ENCODE measurements at places on chromosomes 4 and X.

DNA sequence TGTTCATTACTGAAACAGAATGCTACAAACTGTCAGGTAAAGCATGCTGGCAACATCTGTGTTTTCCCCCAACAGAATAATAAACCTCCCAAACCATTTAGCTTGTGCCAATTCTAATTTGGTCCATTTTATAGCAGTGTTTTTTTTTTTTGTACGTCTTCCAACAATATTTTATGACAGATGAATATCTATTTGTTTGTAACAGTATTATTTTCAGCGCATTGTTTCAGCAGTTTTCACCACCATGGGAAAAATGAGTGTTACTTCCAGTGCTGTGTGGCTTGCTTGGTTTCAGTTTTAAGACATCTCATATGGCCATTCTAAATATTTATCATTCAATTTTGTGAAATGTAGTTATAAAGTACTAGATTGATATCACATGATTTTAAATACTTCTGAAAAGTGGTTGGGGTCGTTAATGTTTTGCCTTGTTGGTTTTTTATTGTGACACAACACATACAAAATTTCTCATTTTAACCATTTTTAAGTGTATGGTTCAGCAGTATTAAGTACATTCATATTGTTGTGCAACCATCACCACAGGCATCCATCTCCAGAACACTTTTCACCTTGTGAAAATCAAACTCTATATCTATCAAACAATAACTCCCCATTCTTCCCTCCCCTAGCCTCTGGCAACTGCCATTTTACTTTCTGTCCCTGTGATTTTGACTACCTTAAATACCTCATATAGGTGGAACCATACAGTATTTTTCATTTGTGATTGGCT lies 25.6 kb upstream of the TBC1D19 start:
- no peak for DNase-seq

DNA sequence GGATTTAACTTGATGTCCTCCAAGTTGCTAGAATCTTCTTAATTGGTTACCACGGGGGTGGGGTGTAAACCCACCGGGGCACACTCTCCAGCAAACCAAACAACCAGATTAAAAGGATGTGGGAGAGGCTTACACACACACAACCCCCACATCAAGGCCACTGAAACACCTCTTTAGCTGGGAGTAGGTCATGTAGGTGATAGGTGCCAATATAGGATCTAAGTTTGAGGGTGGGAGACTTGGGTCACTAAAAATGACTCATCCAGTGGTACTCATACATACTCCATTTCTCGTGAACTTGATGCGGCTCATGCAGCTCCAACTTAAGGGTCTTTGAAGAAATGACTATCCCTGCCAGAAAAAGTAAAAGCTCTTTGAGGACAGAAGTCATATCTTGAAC lies 20.5 kb upstream of the CD40LG start:
- peak; percentile 47 for DNase-seq

DNA sequence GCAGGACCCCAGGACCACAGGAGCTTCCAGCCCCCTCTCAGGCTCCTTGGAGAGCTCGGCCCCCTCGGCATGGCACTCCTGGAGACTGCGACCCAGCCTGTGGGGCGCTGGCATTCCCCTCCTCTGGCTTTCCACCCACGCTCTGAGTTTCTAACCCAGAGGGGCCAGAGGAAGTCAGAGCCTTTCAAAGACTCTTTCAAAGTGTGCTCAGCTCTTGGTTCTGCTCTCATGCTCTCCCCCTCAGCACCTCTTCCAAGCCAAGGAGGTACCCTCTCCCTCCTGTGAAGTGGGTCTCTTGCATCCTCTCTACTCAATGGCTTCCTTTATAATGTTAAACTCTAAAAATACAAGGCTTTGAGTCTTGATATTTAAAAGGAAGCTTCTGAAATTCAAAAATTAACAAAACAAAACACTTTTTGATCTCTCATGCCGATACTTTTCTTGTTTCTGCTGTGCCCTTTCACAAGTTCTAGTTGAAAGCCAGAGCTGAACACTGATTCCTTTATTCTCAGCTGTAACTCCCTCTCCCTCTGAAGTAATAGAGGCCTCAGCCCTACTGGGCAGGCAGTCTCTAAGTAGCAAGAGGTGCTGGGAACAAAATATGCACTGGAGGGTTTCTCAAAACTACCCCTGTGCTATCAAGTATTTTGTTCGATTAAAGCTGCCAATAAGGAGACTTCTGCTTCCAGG lies 82.8 kb downstream of the NAT8L start:
- DNase-seq, result no peak

DNA sequence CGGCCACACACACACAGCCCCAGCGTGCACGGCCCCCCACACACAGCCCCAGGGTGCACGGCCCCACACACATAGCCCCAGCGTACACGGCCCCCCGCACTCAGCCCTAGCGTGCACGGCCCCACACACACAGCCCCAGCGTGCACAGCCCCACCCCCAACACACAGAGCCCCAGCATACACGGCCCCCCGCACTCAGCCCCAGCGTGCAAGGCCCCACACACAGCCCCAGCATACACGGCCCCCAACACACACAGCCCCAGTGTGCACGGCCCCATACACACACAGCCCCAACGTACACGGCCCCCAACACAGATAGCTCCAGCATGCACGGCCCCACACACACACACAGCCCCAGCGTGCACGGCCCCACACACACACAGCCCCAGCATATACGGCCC lies 17.6 kb downstream of the GAK start:
- DNase-seq, result no peak

GRCh38 chr4:158015241-158015640 lies 157.6 kb downstream of the GASK1B start:
- DNase-seq, result no peak

GRCh38 chr4:16140879-16141249 lies 57.0 kb upstream of the PROM1 start:
- no peak for DNase-seq

DNA sequence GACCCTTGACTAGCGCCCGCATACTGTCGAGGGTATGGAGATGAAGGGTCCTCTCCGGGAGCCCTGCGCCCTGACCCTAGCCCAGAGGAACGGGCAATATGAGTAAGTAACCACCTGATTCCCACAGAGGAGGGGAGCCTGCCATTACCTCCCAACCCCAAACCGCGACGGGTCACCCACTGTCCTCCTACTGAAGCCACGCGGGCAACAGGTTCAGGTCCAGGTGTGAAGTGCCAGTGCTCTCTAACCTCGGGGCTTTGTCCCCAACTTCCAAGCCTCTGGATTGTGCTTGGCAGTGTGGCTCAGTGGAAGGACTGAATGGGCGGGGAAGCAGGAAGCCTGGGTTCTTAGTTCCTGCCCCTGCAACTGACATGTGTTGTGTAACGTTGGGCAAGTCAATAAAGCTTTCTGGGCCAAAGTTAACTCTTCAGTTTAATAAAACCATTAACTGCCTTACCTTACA lies 694 bp downstream of the OCRL start:
- no peak for DNase-seq

- DNase-seq, result peak; percentile 80
These were observed 50.8 kb downstream of the PRPS1 start for GRCh38 chrX:107678957-107679740.

GRCh38 chr4:57043347-57044251 lies 64.9 kb downstream of the POLR2B start:
- DNase-seq, result no peak

DNA sequence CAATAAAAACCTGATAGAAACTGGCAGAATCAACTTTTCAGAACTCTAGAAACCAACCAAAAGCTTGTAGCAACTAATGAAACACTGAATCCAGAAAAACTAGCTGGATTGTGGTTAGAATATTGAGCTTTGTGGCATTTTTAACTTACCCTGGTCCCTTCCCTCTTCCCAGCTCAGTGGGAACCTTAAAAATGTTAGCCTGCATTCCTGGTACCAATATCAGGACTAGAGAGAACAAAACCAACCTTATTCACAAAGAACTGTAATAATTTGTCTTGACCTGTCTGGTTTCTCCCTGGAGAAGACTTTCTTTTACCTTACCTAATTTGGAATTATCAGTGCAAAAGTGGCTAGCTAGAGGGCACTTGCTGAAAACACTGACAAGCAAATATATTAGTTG lies 21.2 kb downstream of the SH3D19 start:
- no peak for DNase-seq

DNA sequence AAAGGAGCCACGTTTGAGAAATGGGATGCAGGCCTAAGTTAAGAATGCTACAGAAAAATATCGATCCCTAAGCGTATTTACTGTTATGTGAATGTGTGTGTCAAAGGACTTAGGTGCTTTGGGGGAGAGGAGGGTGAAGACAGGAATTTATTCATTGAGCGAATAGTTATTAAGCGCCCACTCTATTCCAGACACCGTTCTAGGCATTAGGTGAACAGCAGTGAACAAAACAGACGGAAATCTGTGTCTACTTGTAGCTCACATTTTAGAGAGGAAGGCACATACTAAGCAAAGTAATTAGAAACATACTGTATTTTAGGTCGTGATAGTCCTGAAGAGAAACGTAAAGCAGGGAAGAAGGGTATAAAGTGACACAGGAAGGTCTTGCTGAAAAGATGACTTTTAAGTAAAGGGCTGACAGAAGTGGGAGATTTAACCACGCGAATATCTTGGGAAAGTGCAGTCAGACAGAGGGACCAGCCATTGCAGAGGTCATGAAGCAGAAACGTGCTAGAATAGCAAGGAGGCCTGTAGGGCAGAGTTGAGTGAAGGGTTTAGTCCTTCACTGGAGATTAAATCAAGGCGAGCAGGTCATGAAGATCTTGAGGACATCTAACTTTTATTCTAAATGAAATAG lies 541 bp downstream of the AIMP1 start:
- no peak for DNase-seq

- no peak for DNase-seq
These were observed 84.5 kb downstream of the CD99L2 start for GRCh38 chrX:150813922-150814321.

DNA sequence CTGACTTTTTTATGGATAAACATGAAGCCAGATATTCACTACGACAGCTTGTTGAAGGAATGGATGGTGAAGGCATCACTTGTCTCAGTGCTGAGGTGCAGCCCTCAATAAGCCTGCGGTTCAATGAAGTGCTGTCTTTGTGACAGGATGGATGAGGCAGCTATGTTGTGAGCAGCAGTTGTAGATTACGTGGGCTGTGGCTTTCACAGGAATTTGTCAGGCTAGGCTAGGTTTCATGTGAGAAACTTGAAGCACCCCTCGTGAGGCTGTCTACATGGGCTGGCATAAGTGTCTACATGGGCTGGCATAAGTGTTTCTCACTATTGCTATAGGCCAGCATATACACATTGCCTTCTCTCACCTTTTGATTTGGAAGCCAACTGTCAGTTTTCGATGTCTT lies 1050.0 kb downstream of the ADGRL3 start:
- DNase-seq, result no peak

DNA sequence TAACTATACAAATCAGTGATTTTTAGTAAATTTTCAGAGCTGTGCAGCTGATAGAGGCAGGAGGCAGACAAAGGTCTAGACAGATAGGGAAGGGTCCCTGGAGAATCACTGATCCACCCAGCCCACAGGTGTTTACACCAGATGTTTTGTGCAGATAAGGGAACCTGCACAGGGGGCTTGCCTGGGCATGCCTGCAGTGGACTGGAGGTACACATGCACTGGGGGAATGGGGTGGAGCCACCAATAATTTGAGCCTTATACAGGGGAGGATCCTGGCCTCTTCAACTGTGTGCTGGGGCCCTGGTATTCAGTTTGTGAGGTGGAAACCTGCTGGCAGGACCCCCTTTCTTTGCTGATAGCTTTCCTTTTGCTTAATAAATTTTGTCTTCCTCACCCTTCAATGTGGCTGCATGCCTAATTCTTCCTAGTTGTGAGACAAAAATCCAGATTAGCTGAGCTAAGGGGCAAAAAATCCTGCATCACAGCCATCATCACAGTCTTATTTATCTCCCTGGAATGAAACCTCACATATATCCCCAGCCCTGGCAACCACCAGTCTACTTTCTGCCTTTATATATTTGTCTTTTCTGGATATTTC lies 102.8 kb downstream of the KDM6A start:
- DNase-seq, result no peak

DNA sequence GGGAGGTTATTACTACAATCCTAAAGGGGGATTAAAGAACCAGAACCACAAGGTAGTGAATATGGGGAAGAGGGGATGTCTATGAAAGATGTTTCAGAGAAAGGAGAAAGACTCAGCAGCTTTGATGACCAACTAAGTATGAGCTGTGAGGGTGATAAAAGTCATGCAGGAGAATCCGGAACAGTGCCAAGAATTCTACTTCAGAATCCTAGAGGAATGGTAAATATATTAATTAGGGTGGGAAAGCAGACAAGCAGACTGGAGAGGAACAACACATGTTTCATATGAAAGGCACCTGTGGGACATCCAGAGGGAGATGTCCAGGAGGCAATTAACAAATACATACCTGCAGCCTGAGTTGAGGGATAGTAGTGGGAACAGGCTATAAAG lies 642.2 kb upstream of the DIPK2B start:
- DNase-seq, result no peak

- no peak for DNase-seq
These were observed 61.2 kb upstream of the HOPX start for GRCh38 chr4:56742080-56742871.

GRCh38 chr4:188268131-188268908 lies 129.1 kb downstream of the TRIML1 start:
- DNase-seq, result no peak

GRCh38 chr4:55553441-55554201 lies 6.9 kb upstream of the CLOCK start:
- DNase-seq, result peak; percentile 11

Data from activated CD4-positive, alpha-beta T cell treated with anti-CD3 and anti-CD28 coated beads, Interleukin-2, amount 10 ng/mL, durations not matched to agents 7 days and 5 days (primary cell).